Foreskin keratinocyte (primary cell): ENCODE measurements at places on chromosomes 1 and 21. TPM values are rescaled to one million over a fixed set of nuclear protein-coding genes. Genes with fewer than 3 reads are reported as not detected.

SELENBP1 gene
- 1.6 and 2.6 TPM in 2 replicates for total RNA-seq

PM20D1 gene
- total RNA-seq = not detected in 2 replicates

KRTAP20-3 gene
- total RNA-seq = not detected in 2 replicates

GSTM2 gene
- total RNA-seq = 6.7 and 8.5 TPM in 2 replicates

SPRR1A gene
- total RNA-seq = 7.7 and 12.7 TPM in 2 replicates

ALX3 gene
- not detected in 2 replicates for total RNA-seq

ARPC5 gene
- 187 and 212 TPM in 2 replicates for total RNA-seq

GRCh38 chr1:17117451-17118265 is 1.6 kb downstream of the PADI2 start:
- DNase-seq = no peak

DNA sequence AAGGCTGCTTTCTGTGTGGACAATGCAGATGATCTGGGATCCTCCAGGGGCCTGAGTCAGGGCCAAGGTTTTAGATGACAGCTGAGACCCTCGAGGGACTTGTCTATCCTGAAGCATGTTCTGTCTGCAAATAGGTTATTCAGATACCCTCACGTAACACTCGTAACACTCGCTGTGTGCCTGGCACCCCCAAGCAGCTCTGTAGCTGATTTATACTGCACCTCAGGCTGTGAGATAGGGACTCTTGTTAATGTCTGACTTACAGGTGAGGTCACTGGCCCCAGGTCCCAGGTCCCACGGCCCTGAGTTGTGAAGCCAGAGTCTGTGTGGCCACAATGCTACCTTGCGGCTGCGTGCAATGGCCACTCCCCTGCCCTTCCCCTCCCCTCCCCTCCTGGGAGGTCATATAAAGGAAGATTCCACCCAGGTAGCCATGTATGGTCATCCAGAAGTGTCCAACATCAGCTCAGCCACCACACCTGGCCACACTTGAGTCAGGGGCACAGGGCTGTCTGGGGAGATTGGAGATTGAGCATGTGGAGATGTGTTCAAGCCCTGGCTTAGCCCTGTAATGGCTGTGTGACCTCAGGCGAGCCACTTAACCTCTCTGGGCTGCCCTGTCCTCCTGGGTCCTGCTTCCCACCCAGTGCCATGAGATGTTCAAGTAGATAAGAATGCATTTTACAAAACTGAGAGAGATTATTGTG is 687.7 kb downstream of the MATN1 start:
- DNase-seq = no peak

DNA sequence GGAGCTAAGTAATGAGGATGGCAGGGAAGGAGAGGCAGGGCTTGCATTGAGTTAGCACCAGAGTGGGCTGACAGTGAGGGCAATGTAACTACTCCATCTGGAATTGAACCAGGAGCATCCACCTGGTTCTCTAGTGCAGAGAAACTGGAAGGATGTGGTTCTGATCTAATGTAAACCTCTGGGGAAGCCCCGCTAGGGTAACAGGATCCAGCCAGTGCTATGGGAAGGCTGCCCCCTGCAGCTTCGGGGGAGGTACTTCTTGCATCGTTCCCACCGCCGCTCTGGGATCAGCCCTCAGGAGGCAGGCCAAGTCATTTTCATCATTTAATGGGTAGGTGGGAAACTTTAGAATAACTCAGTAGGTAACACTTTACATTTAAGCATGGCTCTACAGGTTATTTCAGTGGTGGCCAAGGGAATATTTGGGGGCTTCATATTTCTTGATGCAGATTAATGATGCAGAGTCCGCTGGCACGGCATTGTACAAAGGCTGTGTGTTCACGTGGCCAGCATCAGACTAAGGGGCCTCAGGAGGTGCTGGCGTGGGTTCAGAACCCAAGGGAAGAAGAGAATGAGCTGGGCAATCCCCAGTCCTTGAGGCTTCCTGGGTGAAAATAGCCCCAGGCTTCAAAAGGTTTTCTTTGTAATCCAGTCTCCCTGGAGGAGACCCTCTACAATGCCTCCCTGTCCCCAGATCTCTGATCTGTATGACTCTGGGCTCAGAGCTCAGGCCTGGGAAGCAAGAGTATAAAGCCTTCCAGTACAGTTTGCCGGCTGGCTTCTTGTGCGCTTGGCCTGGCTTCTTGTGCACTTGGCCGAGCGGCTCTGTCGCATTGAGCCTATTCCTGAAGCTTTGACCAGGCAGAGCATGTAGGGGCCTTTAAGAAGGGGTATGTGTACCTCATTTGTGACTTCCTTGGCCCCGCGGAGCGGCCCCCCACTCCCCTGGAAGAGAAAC is 26.4 kb upstream of the KAZN start:
- no peak for DNase-seq

DNA sequence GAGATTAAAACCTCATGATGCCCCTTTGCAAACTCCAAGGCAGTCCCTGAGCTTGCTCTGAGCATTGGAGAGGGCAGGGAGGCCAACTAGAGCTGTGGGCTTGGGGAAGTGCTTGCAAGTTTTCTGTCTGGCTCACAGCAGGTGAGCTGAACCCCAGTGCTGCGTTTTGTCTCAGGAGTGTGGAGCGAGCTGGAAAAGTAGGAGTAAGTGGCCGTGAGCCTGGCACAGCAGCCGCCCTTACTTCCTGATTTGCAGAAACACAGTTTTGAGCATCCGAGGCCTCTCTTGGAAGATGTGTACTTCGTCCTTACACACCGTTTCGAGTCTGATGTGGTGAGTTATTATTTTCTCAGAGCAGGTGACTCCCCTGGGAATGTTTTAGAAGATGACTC is 221.2 kb upstream of the C1orf174 start:
- DNase-seq = no peak

GRCh38 chr1:223770621-223771315 is 58.4 kb downstream of the CAPN2 start:
- no peak for DNase-seq

- peak; percentile 94 for DNase-seq
Measured at GRCh38 chr1:184419350-184420161, 32.7 kb downstream of the C1orf21 start.

GRCh38 chr1:212218911-212219310 is 66.3 kb upstream of the PPP2R5A start:
- no peak for DNase-seq

DNA sequence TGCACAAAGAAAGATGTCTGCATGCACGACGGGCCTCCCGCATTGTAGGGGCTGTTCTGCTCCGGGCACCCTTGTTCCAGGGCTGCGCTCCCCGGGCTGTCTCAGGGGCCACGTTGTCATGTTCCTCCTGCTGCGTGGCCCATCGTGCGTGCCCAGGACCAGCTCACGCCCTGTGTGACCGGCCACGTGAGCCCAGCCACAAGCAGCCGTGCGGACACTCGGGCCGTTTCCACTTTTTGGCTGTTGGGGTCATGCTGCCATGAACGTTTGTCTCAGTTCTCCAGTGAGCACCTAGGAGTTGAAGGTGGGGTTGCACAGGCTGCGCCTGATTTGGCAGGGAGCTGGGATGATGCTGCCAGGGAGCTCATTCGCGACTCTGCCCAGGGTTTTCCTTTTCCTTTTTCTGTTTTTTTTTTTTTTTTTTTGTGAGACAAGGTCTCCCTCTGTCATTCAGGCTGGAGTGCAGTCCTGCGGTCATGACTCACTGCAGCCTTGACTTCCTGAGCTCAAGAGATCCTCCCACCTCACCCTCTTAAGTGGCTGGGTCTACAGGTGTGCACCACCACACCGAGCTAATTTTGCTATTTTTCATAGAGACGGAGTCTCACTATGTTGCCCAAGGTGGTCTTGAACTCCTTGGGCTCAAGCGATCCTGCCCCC is 17.4 kb downstream of the PDXK start:
- no peak for DNase-seq

- DNase-seq = no peak
Measured at GRCh38 chr21:32424191-32424535, 11.7 kb downstream of the EVA1C start.

GRCh38 chr1:61162520-61163258 is 80.3 kb downstream of the NFIA start:
- no peak for DNase-seq

GRCh38 chr1:218886101-218886871 is 287.4 kb upstream of the LYPLAL1 start:
- no peak for DNase-seq

DNA sequence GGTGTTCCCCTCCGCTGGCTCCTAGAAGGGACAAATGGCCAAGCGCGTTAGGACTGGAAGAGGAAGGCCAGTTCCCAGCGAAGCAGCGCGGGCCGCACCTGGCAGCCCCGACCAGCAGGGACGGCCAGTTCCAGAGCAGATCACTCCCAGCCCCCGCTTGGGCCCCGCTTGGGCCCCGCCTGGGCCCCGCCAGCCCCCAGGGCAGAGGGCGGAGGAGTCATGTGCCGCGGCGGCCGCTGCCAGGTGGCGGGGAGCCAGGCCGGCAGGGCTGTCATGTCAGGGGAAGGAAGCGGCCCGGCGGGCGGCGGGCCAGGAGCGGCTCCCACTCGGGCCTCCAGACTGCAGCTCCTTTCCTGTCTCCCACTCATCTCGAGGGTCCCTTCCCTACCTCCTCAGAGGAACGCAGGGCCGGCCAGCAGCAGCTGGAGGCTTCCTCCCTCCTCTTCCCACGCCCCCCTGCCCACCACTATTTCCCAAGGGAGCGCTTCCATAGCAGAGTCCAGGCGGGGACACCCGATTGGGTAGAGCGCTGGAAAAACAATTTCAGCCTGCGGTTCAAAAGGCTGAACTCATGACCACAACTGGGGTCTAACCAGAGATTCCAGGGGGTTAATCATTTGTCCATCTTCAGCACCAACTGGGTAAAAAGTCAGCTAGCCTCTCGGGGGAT is 16.5 kb downstream of the ZNF697 start:
- DNase-seq = no peak

- peak; percentile 63 for DNase-seq
Measured at GRCh38 chr1:55285834-55286233, 70.7 kb upstream of the USP24 start.

DNA sequence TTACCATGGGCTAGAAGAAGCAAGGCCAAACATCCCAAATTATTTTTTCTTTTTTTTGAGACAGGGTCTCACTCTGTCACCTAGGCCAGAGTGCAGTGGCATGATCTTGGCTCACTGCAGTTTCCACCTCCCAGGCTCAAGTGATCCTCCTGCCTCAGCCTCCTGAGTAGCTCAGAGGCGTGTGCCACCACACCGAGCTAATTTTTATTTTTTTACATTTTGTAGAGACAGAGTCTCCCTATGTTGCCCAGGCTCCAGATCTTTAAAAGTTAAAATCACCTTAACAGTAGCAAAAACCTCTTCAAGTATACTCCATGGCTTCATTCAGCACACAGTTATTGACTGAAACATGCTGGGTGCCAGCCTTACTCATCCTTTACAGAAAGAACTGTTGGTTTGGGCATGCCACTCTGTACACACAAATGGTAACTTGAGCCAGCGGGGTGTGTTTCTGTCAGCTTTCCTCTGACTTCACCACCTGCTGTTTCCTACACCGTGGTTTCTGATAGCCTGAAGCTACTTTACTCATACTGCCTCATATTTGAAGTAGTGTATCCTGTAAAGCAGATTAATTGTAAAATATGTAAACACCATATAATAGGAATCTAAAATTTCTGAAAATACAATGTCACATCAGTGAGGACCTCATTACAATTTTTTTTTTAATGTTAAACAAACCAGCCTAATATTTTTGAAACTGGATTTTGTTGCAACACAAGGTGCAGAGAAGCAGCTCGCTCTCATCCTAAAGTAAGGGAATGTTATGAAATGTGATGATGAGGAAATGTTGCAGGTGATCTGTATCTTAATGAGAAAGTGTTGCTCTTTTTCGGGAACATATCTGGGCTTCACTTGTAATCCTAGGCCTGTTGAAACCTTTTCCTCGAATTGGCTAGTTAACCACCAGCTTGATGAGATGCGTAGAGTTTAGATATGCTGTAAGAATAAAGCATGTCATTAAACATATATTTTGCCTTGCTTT is 113.9 kb downstream of the ATP5PO start:
- peak; percentile 93 for DNase-seq

DNA sequence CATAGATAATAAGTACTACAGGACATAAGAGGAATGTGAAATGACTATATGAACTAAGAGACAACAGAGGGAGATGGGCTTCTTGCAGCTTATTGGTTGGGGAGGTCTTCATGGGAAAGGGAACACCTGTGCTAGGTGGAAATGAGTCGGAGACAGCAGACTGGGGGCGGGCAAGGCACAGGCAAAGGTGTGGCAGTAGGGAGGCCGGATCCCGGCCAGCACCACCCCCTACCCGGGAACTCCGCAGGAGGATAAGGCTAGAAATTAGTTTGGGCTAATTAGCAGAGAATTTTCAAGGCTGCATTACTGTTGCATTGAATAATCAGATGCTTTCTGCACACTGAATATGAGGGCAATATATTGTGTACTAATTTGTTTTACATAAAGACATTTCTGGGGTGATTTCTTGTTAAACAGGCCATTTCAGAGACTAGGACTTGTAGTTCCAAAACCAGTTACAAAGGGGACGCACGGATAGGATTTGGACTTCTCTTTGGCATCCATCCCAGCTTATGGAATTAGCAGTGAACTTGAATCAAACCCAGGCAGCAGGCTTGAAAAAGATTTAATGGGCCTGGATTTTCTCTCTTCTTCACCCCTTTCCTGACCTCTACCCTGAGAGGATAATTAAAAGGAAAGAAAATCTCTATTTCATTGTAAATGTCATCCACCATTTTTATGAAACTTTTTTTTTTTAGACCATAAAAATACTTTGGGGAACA is 2.2 kb upstream of the HUNK start:
- DNase-seq = no peak

DNA sequence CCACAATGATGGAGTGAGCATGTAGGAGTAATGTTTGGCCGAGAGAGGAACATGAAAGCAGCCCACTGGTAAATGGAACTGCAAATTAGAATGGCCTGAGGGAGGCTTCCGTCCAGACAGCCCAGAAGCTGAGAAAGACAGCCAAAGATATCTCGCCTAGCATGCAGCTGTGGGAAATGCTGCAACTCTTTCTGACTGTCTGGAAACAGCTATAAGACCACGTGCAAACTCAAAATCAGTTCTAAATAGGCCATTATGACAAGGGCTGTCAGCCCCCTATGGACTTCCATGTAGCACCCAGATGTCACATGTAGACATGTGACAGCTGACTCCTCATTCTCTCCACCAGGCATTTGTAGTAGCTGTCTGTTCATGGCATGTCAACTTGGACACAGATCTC is 62.9 kb upstream of the ATP1A1 start:
- no peak for DNase-seq

DNA sequence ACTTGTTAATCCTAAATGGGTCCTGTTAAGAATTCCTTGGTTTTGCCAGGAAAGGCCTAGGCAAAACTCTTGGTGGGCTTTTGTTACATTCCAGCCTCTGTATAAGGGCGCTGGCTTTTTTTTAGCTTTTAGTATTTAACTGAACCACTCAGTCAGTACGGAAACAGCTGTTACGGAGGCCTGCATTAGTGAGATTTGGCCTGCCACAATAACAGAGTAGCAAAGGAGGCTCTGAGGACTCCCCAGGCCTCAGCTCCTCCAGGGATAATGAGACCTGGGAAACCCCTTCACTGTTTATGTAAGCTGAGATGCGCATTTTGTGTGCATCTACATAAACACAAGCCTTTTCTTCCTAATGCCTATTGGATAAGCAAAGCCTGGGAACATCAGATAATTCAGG is 210.2 kb downstream of the APP start:
- DNase-seq = no peak

GRCh38 chr1:42380586-42381279 is at the start of gene RIMKLA:
Gene RIMKLA (plus strand): TSS chr1:42380792. CDS start chr1:42380935, 143 bp downstream.
- no peak for DNase-seq
